Activated T-cell treated with anti-CD3 and anti-CD28 coated beads, Interleukin-2, amount 50 U/mL, for 72 hours (primary cell): ENCODE measurements at places on chromosomes 2 and 18. TPM values are rescaled to one million over a fixed set of nuclear protein-coding genes. Genes with fewer than 3 reads are reported as not detected.

DNA sequence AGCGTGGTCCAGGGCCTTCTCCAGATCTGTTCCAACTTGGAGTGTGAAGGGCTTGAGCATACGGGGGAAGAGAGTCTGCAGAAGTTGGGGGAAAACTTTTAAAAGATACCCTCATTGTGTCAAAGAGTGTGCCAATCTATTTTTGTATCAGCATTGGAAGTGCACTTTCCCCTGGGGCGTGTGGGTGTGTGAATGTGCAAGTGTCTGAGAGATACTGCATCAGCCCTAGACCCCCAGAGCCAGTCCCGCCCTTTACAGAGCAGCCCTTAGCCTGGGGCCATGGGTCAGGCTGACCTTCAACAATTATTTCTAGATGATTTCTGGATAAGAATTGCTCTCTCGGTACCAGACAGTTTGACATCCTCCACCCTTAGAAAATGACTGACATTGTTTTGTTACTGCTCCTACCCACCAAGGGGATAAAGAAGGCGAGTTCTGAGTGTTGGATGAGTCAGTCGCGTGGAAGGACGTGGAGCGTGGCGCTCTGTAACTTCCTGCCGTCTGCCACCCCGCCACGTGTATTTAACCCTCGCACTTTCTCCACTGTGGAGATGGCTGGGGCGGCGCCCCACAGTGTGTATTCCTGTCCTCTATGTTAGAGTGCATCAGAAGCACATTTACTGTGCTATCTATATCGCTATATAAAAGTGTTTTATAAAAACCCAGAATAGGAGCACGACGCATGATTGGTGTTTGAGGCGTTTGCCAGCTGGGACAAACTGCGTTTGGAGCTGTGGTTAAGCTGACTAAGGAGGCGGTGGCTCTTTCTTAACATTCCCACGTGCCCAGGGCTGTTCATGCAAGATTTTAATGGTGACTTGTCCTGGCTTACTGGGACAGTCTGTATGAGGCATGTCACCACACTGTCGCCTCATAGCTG lies 122.6 kb downstream of the CABLES1 start:
- H3K36me3 ChIP-seq = peaks cover 8% of the 10 kb centered on the region
- H3K4me1 ChIP-seq = peaks cover 45% of the 10 kb centered on the region
- no peaks in the 10 kb centered on the region for H3K27me3 ChIP-seq
- H3K27ac ChIP-seq = no peak overlapping the region

DNA sequence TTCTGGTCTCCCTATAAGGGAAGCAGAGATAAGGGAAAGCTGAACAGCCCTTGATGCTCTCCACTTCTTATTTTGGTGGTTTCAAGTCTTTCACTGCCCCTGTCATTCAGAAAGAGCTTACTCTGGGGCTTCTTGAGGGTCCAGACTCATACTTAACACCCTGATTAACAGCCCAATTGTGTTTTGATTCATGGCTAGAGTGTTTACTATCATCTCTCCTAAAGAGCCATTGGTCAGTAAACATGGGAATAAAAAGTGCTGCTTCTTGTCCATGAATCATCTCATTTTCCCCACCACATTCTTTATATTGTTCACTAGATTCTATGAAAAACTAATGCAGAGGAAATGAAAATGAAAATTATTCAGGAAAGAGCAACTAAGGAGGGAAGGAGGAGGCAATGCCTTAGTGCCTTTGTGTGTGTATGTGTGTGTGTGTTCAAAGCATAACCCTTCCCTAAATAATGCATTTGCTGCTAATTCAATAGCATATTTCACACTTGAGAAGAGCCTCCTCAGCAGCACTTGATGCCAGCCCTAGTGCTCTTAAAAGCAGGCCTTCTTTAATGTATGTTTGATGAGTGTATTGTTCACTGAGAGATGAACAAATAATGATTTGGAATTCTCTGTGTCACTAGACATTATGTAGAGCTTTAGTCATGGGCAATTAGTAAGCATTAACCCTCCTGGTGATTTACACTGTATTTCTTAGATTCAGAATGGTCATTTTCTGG lies 63.5 kb downstream of the DCC start:
- H3K36me3 ChIP-seq = no peaks in the 10 kb centered on the region
- no peaks in the 10 kb centered on the region for H3K27me3 ChIP-seq
- H3K27ac ChIP-seq = no peak overlapping the region
- H3K4me3 ChIP-seq = no peak overlapping the region
- DNase-seq = no peak

DNA sequence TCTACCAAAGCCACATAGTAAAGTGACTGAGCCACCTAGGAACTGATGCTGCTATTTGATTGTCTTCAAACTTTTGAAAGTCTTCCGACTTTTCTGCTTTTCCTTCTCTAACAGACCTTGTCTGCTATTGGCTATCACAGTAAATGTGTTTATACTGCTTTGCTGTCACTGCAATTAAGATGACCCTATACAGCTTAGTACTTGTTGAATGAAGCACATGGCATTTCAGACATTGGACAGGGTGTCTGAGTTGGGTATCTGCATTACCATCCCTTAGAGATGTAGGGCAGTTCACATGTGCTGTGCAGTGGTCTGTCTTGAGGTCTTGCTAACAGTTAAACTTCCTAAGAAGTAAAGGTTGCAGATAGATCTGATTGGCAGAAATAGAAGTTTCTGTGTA lies 3.6 kb downstream of the WDR43 start:
- peak overlapping the region; percentile 99 for H3K27ac ChIP-seq
- peak overlapping the region; percentile 99 for H3K4me3 ChIP-seq
- H3K4me1 ChIP-seq = peaks cover 72% of the 10 kb centered on the region
- no peaks in the 10 kb centered on the region for H3K27me3 ChIP-seq

DNA sequence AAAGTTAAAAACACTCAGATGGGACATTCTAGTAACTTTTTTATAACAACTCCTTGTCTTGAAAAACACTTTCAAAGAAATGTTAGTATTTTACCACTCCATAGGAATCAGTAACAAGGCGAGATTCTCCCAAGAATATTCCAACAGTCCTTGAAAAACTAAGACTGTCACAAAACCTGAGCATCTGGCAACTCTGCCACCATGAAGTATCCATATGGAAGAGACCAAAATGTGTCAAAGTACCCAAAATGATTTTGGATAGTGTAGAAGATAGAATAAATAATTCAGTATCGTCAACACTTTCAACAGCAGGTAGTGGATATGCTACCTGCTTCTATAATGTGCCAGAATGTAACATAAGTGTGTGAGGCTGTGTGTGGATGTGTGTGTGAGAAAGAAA lies 361.8 kb downstream of the ZEB2 start:
- no peaks in the 10 kb centered on the region for H3K36me3 ChIP-seq
- DNase-seq = no peak
- peaks cover 9% of the 10 kb centered on the region for H3K4me1 ChIP-seq
- no peaks in the 10 kb centered on the region for H3K27me3 ChIP-seq
- no peak overlapping the region for H3K4me3 ChIP-seq

DNA sequence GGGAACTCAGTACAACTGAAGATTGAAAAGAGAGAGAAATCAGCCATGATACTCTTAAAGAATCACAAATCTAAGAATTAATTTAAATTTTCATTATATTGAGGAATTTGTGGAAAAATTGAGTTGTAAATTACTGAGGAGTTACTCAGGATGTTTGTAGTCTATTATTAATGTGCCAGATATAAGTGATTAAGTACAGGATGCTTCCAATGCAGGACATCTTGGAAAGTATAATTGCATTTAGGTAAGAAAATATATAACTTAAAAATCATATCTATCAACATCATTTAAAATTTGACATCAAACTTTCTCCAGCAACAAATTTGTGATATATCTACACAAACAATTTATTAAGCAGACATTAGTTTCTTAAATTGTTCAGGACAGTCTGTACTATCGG lies 1.3 kb downstream of the CALCRL start:
- no peak overlapping the region for H3K27ac ChIP-seq
- H3K27me3 ChIP-seq = no peaks in the 10 kb centered on the region
- H3K36me3 ChIP-seq = no peaks in the 10 kb centered on the region
- H3K4me1 ChIP-seq = peaks cover 8% of the 10 kb centered on the region
- no peak overlapping the region for H3K4me3 ChIP-seq

- H3K4me1 ChIP-seq = peaks cover 14% of the 10 kb centered on the region
- peaks cover 3% of the 10 kb centered on the region for H3K36me3 ChIP-seq
- no peaks in the 10 kb centered on the region for H3K27me3 ChIP-seq
- H3K4me3 ChIP-seq = no peak overlapping the region
Observed at GRCh38 chr2:143575340-143575739, 446.1 kb downstream of the ARHGAP15 start.

- H3K27me3 ChIP-seq = peaks cover 17% of the 10 kb centered on the region
- H3K4me3 ChIP-seq = no peak overlapping the region
- peak; percentile 5 for DNase-seq
- no peaks in the 10 kb centered on the region for H3K36me3 ChIP-seq
- H3K4me1 ChIP-seq = no peaks in the 10 kb centered on the region
- H3K27ac ChIP-seq = no peak overlapping the region
Observed at GRCh38 chr2:88247531-88247930, 77.4 kb downstream of the THNSL2 start.

DNA sequence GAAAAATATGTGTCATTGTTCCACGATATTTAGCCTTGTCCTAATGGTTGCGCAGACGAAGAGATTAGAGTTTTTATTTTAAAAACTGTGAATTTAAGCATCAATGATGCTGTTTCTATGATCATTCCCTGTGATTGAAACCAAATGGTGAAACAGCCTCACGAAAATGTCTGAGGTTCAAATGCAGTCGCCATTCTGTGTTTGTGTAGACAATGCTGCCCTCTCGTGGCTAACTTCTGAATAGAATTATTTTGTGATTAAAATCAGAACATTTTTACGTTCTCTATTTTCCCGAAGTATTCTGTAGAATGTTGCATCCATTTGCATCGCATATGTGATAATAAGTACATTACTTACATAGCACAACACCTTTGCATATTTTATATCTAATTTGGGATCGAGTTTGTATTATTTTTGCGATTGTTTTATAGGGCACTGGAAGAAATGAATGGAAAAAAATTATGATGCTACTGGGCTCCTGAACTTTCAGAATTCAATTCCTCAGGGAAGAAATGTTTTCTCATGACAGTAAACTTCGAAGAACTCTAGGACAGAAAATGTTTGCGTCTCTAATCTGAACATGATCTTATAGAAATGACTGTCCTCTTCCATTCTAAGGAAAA lies 54.8 kb upstream of the CREB1 start:
- H3K36me3 ChIP-seq = no peaks in the 10 kb centered on the region
- peak overlapping the region; percentile 76 for H3K27ac ChIP-seq
- peaks cover 46% of the 10 kb centered on the region for H3K4me1 ChIP-seq
- peak overlapping the region; percentile 63 for H3K4me3 ChIP-seq
- peak; percentile 34 for DNase-seq

- DNase-seq = no peak
- H3K27ac ChIP-seq = no peak overlapping the region
- H3K4me1 ChIP-seq = peaks cover 12% of the 10 kb centered on the region
- peaks cover 37% of the 10 kb centered on the region for H3K27me3 ChIP-seq
Observed at GRCh38 chr2:173571021-173571821, 216.5 kb downstream of the CDCA7 start.

DNA sequence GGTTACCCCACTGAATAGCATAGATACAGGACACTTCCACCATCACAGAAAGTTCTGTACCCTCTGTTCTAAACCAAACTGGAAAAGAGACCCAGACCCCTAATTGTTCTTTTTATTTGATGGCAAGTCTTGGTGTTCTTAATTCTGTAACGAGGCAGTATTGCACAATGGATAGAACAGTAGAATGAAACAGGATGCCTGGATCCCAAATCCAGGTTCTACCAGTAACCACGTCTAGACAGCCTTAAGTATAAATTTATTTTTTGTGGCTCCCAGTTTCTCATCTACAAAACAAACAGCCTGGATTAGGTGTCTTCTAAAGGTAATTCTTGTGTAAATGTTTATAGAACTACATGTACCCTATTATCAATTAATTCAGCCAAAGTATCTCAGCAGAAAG lies 23.7 kb downstream of the SMC6 start:
- no peak for DNase-seq
- H3K27me3 ChIP-seq = no peaks in the 10 kb centered on the region
- no peak overlapping the region for H3K27ac ChIP-seq
- no peaks in the 10 kb centered on the region for H3K36me3 ChIP-seq
- H3K4me1 ChIP-seq = no peaks in the 10 kb centered on the region

ANKRD30B gene
- not detected for total RNA-seq

- H3K4me1 ChIP-seq = peaks cover 54% of the 10 kb centered on the region
- peak overlapping the region; percentile 19 for H3K27ac ChIP-seq
- no peaks in the 10 kb centered on the region for H3K36me3 ChIP-seq
- no peak for DNase-seq
- H3K4me3 ChIP-seq = no peak overlapping the region
Observed at GRCh38 chr2:24497685-24498084, 6.6 kb downstream of the NCOA1 start.

- H3K27ac ChIP-seq = no peak overlapping the region
- peaks cover 4% of the 10 kb centered on the region for H3K36me3 ChIP-seq
- no peak overlapping the region for H3K4me3 ChIP-seq
- no peaks in the 10 kb centered on the region for H3K27me3 ChIP-seq
- DNase-seq = no peak
- H3K4me1 ChIP-seq = no peaks in the 10 kb centered on the region
Observed at GRCh38 chr18:37641573-37641972, 76.0 kb upstream of the CELF4 start.

CNGA3 gene
- total RNA-seq = not detected

HTR2B gene
- not detected for total RNA-seq

- H3K27ac ChIP-seq = no peak overlapping the region
- no peaks in the 10 kb centered on the region for H3K27me3 ChIP-seq
- no peak overlapping the region for H3K4me3 ChIP-seq
- DNase-seq = no peak
- H3K4me1 ChIP-seq = peaks cover 4% of the 10 kb centered on the region
- no peaks in the 10 kb centered on the region for H3K36me3 ChIP-seq
Observed at GRCh38 chr2:148987286-148987685, 51.2 kb upstream of the LYPD6B start.

GRCh38 chr2:100242476-100242875 lies 79.8 kb downstream of the LONRF2 start:
- H3K4me1 ChIP-seq = no peaks in the 10 kb centered on the region
- no peak for DNase-seq
- no peak overlapping the region for H3K4me3 ChIP-seq

- peaks cover 6% of the 10 kb centered on the region for H3K27me3 ChIP-seq
- H3K4me1 ChIP-seq = no peaks in the 10 kb centered on the region
- no peak overlapping the region for H3K27ac ChIP-seq
- no peaks in the 10 kb centered on the region for H3K36me3 ChIP-seq
- no peak for DNase-seq
- no peak overlapping the region for H3K4me3 ChIP-seq
Observed at GRCh38 chr18:24189007-24189528, 50.2 kb downstream of the CABYR start.

EFEMP1 gene
- not detected for total RNA-seq

PTPRN gene
- total RNA-seq = 2.5 TPM

KCNS3 gene
- total RNA-seq = not detected

G6PC2 gene
- total RNA-seq = not detected

CYP26B1 gene
- not detected for total RNA-seq

GRCh38 chr2:239308661-239309397 lies 92.0 kb downstream of the HDAC4 start:
- H3K4me1 ChIP-seq = peaks cover 25% of the 10 kb centered on the region
- no peak overlapping the region for H3K4me3 ChIP-seq
- DNase-seq = no peak
- peaks cover under 1% of the 10 kb centered on the region for H3K36me3 ChIP-seq
- H3K27ac ChIP-seq = no peak overlapping the region

ABCA12 gene
- total RNA-seq = 0.02 TPM

ASTL gene
- 9.1 TPM for total RNA-seq

C2orf69 gene
- 19.1 TPM for total RNA-seq
